Effector CD4-positive, alpha-beta T cell (primary cell): ENCODE measurements at places on chromosomes 12 and 14.
A peak's percentile ranks its signal among the peaks of the same experiment; 100 is the strongest.

DNA sequence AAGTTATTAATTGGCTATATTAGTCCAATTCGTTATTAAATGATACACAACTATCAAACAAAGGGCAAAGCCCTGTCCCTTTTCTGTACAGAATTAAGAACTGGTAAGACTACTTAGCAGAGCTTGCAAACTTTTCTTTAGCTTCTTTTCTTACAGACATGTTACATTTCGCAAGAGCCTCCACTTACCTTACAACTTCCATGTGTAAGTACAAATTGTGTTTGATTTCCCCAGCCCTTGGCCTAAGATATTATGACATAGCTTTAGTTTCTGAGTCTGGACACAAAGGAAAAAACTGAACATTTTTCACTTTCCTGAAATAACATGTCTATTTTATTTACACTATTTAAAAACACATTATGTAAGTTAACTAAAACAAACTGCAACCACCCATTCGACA lies 1.7 kb downstream of the ATF7 start:
- DNase-seq: no peak

DNA sequence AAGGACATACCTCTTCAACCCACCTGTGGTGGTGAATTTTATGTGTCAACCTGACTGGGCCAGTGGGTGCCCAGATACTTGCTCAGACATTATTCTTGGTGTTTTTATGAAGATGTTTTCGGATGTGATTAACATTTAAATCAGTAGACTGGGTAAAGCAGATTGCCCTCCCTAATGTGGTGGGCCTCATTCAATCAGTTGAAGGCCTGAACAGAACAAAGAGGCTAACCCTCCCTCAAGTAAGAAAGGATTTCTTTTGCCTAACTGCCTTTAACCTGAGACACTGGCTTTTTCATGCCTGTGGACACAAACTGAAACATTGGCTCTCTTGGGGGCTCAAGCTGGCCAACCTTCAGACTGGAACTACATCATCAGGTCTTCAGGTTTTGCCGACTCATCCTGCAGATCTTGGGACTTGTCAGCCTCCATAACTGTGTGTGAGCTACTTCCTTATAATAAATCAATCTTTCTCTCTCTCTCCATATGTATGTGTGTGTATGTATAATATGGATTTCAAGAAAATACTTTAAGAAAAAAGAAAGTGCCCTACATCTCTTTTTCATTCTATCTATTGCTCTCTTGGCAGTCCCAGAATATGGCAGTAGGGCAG lies 39.4 kb downstream of the RTN1 start:
- DNase-seq: no peak

DNA sequence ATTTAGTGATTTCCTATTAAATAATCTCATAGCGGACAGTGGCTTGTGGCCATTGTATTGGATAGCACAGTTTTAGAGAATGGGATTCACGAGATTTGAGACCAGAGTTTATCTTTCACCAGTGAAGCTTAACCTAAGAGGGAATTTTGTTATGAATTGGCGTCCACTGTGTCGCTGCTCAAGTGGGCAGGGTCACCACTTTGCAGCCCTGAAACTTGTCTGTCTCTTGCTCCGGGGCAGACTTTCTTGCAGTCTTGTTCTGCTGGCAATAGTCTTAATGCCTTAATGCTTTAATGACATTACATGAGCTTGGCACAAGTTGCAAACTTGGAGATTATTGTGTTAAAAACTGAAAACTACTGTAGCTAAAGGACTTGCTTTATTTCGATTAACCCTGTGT lies 72.8 kb upstream of the PPM1H start:
- DNase-seq: no peak

- no peak for DNase-seq
Measured at GRCh38 chr12:17414596-17414995, 675.4 kb downstream of the RERGL start.

DNA sequence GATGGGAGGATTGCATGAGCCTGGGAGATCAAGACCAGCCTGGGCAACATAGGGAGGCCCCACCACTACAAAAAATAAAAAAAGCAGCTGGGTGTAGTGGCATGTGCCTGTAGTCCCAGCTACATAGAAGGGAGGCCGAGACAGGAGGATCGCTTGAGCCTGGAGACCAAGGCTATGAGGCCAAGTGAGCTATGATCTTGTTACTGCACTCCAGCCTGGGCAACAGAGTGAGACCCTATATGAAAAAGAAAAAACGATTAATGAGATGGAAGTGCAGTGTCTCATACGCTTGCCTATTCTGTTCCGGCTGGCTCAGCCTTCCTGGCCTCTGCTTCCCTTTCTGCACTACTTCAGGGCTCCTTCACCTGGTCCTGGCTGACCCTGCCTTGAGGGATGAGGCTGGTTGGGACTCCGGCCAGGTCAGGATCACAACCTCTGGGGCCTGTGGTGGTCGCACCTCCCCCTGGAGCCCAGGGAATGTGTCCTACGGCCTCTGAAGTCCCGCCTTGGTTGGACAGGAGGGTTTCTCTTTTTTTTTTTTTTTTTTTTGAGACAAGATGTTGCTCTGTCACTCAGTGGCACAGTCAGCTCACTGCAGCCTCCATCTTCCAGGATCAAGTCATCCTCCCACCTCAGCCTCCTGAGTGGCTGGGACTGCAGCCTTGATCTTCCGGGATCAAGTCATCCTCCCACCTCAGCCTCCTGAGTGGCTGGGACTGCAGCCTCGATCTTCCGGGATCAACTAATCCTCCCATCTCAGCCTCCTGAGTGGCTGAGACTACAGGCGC lies 10.7 kb downstream of the TEDC1 start:
- DNase-seq: no peak

GRCh38 chr14:51225751-51226150 lies 14.3 kb upstream of the TMX1 start:
- no peak for DNase-seq

DNA sequence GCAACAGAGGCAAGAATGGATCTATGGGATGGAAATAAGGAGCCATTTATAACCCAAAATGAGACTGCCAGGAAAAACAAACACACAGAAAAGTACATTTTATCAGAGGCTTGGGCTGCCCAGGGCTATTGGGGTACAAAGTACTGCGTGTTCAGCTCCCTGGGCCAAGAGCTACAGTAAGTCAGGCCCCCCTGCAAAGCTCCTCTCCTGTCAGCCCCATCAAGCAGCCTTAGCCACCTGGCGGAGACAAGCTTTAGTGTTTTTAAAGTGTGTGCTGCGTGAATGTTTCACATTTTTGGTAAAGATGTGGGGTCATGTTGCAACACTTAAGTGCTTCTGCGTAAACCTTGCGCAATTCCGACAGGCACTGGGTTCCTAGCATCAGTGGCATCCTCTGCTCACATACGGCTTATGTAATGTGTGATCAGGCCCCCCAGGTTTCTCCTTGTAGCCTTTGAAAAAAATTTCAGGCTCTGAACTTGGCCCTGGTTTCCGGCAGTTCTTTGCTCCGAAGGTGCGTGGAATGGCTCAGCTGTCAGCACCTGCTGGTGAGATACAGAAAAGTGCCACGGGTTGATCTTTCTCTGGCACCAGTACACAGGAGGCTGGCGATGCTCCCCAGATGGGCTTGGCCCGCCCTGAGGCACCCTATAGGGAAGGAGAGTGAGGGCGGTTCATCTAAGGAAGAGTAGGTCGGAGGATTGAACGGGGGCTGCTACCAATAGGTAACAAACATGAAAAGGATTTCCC lies 198.7 kb upstream of the EEA1 start:
- DNase-seq: no peak

DNA sequence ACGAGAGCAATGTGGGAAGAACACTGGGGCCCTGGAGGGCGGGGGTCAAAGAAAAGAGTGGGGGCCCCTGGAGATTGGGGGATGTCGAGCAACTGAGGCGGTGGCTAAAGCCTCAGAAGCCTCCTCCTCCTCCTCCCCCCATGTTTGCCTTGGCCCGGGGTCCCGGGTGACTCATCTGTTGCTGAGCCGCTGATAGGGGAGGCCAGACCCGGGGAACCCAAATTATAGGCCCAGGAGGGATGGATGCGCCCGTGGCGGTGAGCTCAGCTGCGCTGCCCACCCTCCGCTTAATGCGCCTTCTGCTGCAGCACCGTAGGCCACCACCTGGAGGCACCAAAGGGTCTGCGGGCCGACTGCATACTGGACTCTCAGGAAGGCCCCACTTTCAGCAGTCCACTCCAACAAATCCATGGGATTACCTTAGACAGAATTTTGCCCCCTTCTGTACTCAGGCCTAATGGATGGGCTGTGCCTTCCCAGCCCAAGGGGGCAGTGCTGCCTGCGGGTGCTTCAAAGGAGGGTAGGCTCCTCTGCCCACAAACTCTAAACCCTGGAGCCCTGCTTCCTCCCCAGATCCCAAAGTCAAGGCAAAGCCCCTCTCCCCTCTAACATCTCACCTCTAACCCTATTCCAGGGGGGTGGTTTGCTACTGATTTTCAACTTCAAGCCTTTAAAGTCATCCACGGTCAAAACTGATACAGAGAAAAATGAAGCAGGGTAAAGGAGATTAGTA lies 2.6 kb upstream of the WNT10B start:
- DNase-seq: peak; percentile 29

DNA sequence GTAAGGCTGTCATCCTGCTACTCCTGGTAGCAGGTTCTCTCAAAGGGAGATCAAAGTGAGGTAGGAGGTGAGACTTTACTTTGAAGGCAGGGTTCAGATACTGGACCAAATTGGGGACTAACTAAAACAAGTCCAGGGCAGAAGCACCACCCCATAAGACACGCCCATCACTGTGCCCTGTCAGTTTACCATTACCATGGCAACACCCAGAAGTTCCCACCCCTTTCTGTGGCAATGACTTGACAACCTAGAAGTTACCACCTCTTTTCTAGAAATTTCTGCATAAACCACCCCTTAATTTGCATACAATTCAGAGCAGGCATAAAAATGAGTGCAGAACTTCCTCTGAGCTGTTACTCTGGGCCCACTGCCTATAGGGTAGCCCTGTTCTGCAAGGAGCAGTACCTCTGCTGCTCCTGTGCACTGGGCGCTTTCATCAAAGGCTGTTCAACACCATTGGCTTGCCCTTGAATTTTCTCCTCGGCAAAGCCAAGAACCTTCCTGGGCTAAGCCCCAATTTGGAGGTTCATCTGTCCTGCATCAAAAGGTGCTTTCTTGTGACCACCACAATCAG lies 64.8 kb upstream of the MAX start:
- no peak for DNase-seq

GRCh38 chr14:20400965-20401593 lies 12.2 kb downstream of the TEP1 start:
- DNase-seq: no peak

- DNase-seq: no peak
Measured at GRCh38 chr12:11853126-11853525, 203.7 kb downstream of the ETV6 start.

DNA sequence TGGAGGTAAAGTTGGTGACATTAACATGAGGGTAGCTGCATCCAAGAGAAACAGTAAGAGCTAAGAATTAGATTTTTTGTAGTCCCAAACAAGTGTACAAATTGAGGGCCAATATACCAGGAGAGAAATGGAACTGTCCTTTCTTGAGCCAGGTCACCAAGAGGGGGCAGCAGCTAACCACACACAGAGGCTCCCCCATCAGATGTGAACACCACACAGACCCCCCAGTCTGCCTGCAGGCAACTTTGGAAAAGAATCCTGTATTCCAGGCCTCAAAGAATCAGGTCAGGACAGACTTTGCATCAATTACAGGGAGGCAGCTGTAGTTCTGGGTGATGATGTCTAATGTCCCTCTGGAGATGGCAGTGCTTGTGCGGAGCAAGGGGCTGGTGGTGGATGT lies 77.9 kb downstream of the SPTB start:
- no peak for DNase-seq

GRCh38 chr12:92729773-92730305 lies 27.1 kb downstream of the PLEKHG7 start:
- DNase-seq: no peak

DNA sequence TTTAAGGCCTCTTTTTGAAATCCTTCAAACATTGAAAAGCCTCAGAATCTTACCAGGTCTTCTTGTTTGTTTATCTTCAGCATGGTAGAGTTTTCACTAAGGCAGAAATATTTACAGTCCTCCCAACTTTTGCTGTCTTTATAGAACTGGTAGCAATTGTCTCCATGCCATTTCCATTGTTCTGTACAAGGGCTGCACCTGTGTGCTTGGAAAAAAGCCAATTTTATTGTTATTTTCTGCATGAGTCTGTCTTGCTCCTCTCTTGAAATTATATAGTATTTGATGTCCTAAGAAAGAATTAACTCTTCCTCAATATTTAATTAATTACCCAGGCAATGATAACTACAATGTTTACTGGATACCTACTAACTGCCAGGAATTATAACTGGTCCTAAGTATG lies 23.3 kb downstream of the CLEC1A start:
- no peak for DNase-seq

GRCh38 chr14:31000629-31001338 lies 24.7 kb upstream of the AP4S1 start:
- DNase-seq: no peak

DNA sequence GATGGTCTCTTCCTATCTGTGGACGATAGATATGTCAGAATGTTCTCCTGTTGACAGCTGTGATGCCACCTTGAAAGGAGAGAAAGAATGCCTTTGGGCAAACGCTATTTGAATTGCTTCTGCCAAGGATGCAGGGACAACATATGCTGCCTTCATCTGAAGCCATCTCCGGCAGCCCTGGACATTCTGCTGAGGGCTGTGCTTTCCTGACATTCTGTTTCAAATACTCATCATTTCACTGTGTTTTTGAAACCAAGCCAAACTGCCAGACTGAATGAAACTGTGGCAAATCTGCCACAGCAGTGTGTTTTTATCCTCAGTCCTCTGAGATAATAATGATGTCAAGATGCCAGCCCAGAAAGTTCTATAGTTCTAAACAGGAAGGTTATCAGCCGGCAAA lies 85.8 kb upstream of the BCAT1 start:
- no peak for DNase-seq

DNA sequence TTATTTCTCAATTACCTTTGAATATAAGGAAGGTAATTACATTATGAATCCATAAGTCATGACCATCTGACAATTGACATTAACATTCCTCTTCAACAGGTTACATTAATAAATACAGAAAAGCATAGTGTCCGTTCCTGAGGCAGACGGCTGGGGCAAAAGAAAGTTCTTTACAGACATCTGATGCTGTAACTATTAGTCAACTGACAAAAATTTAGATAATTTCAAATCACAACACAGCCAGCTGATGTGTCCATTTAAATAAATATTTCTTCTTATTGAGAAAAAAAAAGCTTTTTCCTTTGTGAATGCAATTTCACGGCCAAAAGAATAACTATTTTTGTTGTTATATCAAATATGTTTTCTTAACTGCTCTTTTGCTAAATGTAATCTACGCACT lies 9.2 kb upstream of the PYROXD1 start:
- no peak for DNase-seq
